ENCODE measurements at places on chromosomes 7 and 10.

DNA sequence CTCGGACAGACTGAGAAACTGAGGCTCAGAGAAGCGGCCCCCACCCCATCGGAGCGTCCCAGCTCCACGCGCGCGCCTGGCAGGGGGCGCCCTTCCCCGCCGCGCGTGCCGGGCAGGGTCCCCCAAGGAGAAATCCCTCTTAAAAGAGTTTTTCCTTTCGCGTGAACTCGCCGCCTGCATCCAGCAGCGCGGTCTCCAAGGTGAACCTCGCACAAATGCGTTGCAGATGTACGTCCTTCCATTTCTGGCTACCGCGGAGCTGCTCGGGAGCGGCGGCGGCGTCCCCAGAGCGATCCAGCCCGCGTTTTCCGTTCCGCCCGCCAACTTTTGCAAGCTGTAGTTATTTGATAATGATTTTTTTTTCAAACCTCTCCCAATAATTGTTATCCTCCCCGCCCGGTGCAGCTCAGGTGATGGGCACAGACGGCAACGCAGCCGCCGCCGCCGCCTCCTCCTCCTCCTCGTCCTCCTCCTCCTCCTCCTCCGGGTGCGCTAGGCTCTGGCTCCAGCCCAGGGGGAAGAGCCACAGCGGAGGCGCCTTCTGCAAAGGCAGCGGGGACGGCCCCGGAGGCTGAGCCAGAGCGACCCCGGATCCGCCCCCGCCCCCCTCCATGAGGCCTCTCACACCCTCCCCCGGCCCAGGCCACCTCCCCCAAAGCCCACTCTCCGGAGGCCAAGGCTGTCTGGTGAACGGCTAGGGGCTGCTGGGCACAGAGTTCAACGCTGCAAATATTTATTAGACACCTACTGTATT is 74.0 kb upstream of the CUX1 start:
- DNase-seq, result peak; percentile 57

DNA sequence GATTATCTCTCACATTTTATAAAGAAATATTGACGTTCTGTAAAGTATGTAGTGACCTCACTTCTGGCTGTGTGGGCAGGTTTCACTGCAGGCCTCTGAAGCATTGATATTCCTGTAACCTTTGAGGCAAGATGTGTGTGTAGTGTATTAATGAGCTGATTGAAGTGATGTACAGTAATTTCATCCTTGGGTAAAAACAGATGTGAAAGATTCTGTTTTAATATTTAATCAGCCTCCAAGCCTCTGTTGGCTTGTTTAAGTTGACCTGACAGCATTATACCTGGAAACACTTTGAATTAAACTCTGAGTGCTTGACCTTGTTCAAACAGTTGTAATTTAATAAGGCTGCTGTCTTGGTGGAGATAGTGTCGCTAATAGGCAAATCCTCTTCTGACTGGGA is 74.9 kb downstream of the KAT6B start:
- no peak for DNase-seq

- no peak for DNase-seq
Measured at GRCh38 chr10:95536017-95536416, 25.2 kb downstream of the SORBS1 start.

GRCh38 chr10:133364645-133365431 is 7.0 kb upstream of the FUOM start:
- no peak for DNase-seq

- DNase-seq, result no peak
Measured at GRCh38 chr7:113216038-113216437, 97.7 kb upstream of the SMIM30 start.

DNA sequence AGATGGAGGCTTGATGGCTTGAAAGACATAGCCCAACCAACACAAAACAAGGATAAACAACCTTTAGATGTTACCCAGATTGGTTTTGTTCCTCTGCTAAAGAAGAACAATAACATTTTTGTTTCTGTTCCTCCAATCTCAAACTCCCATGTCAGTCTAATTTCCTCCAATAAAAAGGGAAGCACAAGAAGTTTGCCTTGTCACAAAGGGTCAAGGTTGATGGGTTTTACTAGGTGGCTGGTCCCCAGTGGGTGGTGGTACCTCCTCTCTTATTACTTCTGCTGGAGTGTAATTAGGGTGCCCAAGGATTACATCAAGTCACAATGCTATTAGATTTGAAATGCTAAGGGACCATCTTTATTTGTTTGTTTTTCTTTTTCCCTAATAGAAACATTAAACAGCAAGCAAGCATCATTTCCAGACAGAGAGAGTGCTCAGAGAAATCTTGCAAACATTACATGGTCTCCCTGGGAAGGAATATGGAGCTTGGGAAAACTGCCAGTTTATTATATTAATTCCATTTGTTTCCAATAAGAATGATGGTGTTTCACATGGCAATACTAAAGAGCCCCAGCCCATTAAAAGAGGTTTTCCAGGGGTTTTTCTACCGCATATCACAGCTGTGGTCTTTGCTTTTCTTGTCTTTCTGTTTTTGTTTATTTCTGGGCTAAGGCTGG is 78.3 kb upstream of the AOAH start:
- DNase-seq, result no peak

DNA sequence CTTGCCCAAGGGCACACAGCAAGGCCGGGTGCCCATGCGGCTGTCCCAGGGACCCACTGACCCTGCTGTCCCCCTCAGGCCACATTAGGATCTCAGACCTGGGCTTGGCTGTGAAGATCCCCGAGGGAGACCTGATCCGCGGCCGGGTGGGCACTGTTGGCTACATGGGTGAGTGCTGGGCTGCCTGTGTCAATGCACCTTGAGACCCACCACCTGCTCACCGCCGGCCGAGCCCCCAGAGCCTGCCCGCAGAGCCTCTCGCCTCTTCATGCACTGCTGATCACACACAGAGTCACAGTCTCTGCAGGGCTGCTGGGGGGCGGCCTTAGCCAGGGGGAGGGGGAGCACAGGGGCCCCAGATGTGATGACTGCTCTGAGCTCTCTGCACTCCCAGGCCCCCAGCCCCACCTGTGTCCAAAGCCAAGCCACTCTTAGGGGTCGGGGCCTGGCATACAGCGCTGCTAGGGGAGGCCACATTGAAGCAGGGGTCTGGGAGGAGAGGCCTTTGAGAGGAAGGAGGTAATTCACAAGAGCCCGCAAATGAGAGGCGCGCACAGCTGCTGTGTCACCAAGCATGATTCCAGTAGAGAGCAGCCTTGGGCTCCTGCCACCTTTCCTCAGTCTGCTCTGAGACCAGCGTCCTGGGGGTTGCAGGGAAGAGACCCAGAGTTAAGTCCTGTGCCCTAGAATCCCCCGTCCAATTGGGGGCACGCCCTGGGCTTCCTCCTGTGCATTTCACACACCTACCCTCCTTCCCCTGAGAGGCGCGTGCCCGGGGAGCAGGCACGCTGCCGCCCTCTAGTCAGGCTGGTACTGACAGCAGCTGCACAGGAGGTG is 100.4 kb downstream of the RGS10 start:
- DNase-seq, result no peak

- no peak for DNase-seq
Measured at GRCh38 chr10:17181110-17181509, 20.4 kb downstream of the TRDMT1 start.

DNA sequence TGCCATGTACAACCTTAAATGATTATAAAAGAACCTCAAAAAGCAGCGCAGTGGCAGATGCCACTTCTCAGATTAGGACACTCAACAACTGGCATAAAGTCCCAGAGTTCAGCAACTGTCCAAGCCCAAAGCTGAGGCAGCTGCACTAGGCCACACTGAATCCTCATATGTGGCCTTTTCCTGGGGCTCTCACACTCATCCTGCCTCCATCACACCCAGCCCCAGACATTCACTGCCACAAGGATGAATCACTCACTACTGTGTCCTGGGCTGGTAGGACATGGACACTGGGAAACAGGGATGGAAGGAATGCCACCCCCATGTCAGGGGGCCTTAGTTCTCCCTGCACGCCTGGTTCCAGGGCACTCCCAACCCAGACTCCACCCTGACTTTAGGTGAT is 547.7 kb downstream of the TNS3 start:
- DNase-seq, result no peak

GRCh38 chr10:91496016-91496415 is 85.9 kb downstream of the HECTD2 start:
- no peak for DNase-seq

DNA sequence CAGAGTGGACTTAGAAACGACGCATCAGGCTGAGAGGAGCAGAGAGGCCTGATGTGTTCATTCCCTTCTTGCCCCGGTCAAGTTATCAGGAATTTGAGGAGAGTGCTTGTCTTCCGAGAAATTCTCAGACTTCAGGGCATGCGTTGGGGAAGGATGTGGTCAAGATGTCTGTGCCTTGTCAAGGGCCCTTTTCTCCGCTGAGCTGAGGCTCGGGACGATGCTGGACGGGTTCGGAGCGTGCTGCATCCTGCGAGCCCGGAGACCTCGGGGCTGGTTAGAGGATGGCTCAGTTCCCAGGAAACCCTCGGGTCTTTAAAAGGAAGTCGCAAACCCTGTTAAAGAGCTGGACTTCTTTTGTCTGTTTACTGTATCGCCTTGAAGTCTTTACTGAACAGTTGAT is 325.4 kb downstream of the ADARB2 start:
- DNase-seq, result no peak
